ENCODE measurements at places on chromosomes 1 and 21. TPM values are rescaled to one million over a fixed set of nuclear protein-coding genes. Genes with fewer than 3 reads are reported as not detected.

ESPN gene
- total RNA-seq, result 3.0 TPM

CNKSR1 gene
- total RNA-seq, result 6.6 TPM

ELAPOR1 gene
- total RNA-seq, result 69.6 TPM

PRAMEF2 gene
- not detected for total RNA-seq

RASSF5 gene
- 11.8 TPM for total RNA-seq

P3H1 gene
- 39.4 TPM for total RNA-seq

ZNF697 gene
- 3.0 TPM for total RNA-seq

PSMB2 gene
- 39.8 TPM for total RNA-seq

C1QTNF12 gene
- total RNA-seq, result 1.5 TPM

PADI4 gene
- 0.33 TPM for total RNA-seq

SIM2 gene
- total RNA-seq, result not detected

HUNK gene
- total RNA-seq, result under 0.01 TPM

UAP1 gene
- 58.1 TPM for total RNA-seq

PLA2G2A gene
- total RNA-seq, result 819 TPM

FMO2 gene
- 6.1 TPM for total RNA-seq

Data from ovary (tissue), 10 donors.